ENCODE measurements at places on chromosomes 11 and 22.
A peak's percentile ranks its signal among the peaks of the same experiment; 100 is the strongest.

- DNase-seq: no peak
Observed at GRCh38 chr11:118153516-118153915, 893 bp upstream of the SCN4B start.

DNA sequence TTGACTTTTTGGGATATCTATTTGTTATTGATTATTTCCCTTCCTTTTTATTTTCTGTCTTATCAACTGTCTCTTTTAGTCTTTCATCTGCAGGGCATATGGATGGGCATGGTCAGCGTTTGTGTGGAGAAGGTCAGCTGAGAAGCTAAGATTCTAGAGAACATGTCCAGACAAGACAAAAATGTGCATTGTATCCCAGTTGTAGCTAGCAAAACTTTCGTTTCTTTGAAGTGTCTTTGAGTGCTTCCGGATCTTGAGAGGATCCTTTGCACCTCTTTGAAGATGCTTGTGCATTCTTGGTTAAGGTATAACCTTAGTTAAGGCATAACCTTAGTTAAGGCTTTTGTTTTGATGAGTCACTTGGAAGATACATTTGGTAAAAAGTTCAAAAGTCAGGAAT, 329.9 kb upstream of the LRRC4C start:
- DNase-seq: no peak

DNA sequence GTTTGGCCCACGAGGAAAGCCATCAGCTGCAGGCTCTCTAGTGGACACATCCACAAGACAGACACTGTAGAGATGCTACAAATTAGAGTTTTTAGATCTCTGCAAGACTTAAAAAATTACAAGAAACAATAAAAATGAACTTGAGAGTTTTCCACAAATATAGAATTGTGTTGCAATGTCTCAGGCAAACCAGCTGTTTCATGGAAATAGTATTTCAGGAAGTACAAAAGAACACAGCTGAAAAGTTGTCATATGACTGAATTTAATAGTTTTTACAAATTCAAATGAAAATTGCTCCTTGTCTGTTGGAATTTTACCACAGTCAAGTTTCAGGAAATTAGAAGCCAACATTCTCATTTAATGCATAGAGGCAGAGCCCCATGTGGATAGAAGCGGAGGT, 184.5 kb upstream of the PITPNB start:
- DNase-seq: no peak

GRCh38 chr11:66335531-66336233, 552 bp downstream of the RIN1 start:
- no peak for DNase-seq

DNA sequence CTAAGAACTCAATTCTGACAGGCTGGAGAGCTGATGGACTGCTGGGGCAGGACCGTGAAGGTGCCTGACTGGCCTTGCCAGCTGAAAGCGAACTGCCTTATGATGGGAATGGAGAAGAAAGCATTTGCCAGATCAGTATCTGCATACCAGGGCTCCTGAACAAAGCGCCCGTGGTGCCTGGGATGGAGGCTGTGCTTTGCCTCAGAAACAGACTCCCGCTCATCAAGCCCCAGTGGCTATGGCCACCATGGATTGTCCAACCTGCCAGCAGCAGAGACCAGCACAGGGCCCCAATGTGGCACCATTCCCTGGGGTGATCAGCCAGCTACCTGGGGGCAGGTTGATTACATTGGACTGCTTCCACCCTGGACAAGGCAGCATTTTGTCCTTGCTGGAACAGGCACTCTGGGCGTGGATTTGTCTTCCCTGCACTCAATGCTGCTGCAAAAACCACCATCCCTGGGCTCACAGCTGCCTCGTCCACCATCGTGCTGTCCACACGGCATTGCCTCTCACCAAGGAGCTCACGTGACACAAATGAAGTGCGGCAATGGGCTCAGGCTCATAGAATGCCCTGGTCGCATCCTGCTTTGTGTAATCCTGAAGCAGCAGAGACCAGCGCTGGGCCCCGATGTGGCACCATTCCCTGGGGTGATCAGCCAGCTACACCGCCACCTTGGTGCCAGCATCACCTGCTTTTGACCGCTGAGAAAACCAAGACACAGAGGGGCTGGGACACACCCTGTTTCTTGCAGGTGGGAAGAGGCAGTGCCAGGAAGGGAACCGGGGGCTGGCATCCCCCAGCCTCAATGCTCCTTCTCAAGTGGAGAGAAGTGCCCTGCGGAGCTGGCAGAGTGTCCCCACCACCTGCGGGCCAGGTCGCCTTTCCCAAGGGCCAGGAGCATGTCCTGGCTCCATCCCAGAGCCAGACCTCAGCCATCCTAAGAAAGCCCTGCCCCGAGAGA, 1367.5 kb downstream of the BRD1 start:
- no peak for DNase-seq

DNA sequence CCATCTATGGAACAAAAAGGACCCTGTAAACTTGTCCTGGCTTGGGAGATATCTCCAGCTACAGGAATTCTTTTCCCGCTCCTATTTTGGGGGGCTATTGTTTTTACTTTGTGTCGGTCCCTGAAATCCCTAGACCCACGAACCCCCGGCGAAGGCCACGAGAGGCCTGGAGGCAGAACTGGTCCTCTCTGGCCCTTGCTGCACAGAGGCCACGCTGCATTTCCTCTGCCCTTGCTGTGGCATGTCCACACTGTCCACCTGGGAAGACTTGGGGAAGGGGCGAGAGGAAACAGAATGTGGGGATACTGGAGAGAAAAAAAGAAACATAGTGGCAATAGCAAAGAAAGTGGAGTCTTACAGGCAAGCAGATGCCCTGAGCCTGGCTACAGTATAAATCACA, 2.3 kb upstream of the ANO1 start:
- no peak for DNase-seq

- DNase-seq: no peak
Observed at GRCh38 chr11:77106321-77106720, 3.7 kb downstream of the OMP start.

GRCh38 chr11:8749202-8749601, 66.6 kb downstream of the RPL27A start:
- DNase-seq: no peak

GRCh38 chr11:3086671-3087150, 29.5 kb upstream of the CARS1 start:
- DNase-seq: no peak

DNA sequence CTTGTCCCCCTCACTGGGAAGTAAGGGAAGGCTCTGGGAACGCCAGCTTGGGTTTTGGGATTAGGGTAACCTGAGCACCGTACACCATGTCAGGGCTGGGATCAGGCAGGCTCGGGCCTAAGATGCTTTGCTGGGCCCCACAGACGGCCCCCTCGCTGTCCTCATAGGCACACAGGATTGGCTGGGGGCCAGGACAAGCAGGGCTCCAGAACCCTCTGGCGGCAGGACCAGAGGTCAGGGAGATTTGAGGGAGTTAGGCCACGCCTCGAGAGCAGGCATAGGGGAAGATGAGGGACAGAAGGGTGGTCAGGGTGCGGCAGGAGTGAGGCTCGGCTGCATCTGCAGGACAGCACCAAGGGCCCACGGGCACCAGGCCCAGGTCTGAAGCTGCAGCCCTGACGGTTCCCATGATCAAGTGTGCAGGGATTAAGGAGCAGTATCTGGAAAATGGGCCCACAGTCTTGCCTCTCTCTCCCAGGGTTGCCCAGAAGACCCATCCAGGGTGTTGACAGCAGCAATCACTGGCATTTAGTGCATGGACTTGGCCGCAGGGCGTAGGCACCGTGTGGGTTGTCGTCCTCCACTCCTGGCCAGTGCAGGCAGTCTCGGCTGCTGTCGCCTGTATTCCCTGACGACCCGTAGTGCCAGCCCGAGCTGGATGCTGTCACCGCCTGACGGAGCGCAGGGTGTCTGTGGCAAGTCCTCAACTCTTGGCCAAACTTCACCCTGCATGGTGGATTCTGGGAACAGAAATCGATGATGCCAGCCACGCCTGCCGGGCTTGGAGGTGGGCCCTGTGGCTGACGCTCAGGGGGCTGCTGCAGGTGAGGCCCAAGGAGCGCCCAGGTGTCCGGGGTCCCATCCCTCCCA, 15.7 kb upstream of the GNB1L start:
- DNase-seq: no peak

DNA sequence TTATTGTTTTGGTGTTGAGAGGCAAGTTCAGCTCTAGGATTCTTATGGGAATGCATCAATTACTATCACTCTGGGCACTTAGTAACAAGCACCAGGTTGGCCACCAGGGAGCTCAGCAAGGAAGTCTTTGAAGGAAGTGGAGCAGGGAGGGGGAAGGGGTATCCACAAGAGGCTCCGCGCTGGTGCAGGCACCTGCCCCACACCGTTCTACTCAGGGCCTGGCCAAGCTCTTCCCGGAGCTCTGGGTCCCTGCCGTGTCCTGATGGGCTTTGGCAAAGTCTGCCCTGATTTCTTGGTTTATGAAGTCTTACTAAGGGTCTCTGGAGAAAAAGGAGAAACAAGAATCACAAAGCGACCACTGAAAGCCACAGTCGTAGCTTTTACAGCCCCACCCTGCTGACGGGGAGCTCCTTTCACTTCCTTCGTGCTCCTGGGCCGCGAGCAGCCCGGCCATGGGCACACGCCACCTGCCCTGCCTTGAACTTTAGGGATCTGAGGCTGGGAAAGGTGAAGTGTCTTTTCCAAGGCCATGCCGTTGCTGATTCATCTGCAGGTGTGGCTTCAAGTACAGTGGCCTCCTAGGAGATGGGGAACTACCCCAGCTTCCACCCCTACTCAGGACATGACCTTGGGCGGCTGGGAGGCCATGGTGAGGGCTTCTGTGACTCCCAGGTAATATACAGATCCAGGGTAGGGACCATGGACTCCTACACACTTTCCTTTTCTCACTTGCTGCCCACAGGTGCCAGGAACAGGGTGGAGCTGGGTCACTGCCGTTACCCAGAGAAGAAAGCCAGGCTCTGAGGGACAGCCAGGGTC, 15.9 kb upstream of the LRRC32 start:
- DNase-seq: no peak

- no peak for DNase-seq
Observed at GRCh38 chr11:57786436-57786835, 24.8 kb downstream of the CTNND1 start.

GRCh38 chr11:123434262-123434661, 4.2 kb downstream of the GRAMD1B start:
- DNase-seq: peak; percentile 21

DNA sequence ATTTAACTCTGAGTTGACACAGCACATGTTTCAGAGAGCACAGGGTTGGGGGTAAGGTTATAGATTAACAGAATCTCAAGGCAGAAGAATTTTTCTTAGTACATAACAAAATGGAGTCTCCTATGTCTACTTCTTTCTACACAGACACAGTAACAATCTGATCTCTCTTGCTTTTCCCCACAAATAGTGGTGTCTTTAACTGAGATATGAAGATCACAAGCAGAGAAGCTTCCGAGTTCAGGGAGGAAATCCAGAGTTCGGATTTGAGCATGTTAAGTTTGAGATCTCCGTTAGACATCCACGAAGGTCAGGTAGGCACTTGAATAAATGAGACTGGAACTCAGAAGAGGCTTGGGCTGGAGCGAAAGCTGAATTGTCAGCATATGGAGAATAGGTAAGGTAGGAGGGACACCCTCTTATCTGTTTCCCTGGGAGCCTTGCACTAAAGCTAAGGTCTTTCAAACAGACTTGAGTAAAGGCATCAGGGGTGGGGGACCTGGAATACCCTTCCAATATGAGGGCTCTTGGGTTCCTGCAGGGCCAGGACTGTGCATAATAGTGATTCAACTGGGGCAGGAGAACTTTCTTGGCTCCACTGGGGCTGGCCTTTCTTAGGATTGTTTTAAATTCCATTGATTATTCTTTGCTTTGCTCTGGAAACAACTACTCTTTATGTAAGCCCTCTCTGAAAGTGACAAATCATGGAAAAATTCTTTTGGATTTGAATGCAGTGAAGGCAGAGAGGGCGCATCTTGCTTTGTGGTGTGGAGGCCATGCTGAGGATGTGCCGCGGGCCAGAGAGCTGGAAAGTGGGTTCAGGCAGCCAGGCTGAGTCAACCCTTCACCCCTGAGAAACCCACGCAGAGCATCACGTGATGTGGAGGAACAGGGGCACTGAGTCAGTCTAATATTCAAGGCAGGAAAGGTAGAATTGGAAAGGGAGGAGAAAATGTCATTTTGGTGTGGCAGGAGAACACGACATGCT, 62.7 kb upstream of the AMPD3 start:
- DNase-seq: no peak

GRCh38 chr11:43282607-43283440, 29.0 kb upstream of the API5 start:
- DNase-seq: no peak

- no peak for DNase-seq
Observed at GRCh38 chr11:130631119-130631518, 182.7 kb downstream of the ADAMTS15 start.

GRCh38 chr22:33909075-33909458, 11.2 kb downstream of the LARGE1 start:
- no peak for DNase-seq

DNA sequence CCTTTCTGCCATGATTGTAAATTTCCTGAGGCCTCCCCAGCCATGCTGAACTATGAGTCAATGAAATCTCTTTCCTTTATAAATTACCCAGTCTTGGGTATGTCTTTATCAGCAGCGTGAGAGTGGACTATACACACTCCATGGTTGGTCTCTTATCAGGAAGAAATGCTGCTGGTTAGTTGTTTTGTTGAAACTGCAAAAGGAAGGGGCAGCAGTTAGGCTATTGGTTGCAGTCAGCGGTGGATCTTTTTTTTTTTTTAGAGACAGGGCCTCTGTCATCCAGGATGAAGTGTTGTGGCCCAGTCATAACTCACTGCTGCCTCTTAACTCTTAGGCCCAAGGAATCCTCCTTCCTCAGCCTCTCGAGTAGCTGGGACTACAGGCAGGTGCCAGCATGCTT, 51.7 kb downstream of the HSD17B12 start:
- DNase-seq: no peak

DNA sequence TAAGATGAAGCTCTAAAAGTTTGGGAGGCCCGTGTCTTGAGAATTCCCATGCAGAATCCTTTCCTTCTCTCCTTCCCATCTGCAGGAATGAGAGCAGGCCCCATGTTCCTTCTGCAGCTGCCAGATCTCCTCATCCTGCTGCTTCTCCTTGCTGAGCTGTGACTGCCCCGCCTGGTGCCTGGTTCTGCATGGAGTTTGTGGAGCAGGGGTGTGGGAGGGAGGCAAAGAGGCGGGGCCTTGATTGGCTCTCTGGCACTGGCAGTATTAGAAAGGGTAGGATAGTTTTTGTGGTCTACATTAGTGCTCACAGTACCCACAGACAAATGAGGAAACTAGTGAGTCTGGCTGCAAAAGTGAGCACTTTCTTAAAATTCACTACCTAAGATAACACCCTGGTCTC, 91.1 kb upstream of the CLPB start:
- DNase-seq: no peak

- no peak for DNase-seq
Observed at GRCh38 chr22:48631288-48631863, 1196.3 kb downstream of the BRD1 start.
